ENCODE measurements at places on chromosomes 6 and 20.

GRCh38 chr6:88785478-88785877 lies 177.9 kb downstream of the RNGTT start:
- DNase-seq, result no peak

DNA sequence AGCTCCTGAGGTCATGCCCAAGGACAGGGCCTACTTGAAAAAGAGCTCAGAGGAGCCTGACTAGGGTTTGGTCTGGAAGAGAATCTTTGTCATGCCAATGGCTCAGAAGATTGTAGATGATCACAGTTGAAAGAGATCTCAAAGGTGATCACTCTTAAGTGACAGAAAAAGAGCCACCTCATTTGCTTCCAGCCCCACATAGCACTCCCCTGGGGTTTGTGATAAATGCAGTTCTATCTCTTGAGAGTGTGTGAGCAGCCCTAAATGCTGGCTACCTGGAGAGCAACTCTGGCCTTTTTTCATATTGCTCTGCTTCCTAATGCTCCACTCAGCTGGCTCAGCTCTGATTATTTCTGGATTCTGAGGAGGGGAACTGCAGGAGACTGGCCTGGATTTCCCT lies 39.3 kb downstream of the KLHL32 start:
- no peak for DNase-seq

- no peak for DNase-seq
Measured at GRCh38 chr6:53768636-53769035, 26.2 kb upstream of the LRRC1 start.

DNA sequence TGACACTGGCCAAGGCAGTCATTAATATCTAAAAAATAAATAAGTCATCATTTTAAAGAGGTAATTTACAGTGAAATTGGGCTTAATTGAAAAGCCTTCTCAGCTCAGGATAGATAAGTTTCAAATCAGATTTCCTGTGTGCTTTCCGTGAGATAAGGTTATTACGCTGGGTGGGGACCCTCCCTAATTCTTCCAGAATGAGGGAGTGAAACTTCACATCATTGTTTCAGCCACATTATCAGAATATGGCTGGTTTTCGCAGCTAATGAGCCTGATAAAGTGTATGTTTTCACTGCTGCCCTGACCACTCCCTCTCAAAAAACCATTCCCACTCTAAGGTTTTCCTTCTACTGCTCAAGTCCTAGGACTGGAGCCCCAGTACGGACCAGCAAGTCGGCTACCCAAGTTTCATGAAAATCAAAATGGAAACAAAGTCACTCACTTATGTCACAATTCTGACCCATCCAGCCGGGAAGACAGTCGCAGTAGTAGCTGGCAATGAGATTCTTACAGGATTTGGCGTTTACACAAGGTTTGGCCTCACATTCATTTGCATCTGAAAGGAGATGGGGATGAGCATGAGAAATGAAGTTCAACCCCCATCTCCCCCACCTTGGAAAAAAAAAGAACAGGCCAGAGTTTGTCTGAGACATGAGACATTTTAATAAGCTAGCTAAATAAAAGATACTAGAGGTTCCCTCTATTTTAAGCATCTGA lies 24.6 kb downstream of the JAG1 start:
- no peak for DNase-seq

DNA sequence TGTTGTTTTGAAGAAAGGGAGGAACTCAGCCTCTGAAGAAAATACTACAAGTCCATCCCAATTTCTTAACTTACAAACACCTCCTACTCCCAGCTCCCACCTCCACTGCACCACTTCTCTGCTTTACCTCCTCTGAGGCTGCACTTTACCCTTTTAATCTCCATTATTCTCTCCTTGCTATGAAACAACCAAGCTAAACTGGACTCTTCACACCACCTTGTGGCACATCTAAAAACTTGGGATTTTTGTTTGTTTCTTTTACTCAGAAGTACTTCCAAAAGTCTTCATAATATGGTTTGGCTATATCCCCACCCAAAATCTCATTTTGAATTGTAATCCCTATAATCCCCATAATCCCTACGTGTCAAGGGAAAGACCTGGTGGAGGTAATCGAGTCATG lies 142.2 kb downstream of the MOXD1 start:
- no peak for DNase-seq

GRCh38 chr20:24277196-24277595 lies 192.2 kb upstream of the SYNDIG1 start:
- DNase-seq, result no peak

- DNase-seq, result no peak
Measured at GRCh38 chr6:52876056-52876787, 33.3 kb downstream of the GSTA3 start.

DNA sequence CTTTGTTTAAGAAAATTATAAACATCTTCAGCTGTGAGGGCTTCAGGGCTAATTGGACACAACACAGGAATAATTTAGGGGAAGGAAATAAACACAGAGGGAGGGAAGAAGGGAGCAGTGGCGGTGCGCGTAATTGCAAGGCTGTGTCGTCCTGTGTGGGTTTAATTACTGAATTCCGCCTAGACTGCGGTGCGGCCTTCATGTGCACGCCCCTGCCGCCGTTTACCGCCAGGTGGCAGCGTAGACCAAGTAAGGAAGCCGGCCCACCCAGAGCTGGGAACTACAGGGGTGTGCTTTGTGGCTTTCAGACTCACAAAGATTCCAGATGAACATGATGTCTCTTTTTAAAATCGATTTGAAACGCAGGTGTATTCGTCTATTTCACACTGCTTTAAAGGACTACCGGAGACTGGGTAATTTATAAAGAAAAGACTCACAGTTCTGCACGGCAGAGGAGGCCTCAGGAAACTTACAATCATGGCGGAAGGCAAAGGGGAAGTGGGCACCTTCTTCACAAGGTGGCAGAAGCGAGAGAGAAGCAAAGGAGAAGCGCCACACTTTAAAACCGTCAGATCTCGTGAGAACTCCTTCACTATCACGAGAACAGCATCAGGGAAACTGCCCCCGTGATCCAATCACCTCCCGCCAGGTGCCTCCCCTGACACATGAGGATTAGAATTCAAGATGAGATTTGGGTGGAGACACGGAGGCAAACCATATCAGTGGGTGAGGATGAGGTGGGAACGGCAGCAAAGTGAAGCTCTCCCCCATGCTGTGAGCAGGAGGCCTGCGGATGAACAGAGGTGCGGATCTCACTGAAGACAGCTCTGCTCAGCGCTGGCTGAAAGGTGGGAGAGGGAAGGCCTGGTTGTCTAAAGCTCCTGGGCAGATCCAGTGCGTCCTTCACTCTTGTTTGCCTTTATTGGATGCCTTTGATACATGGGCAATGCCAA lies 222.0 kb upstream of the PDE10A start:
- DNase-seq, result peak; percentile 31

DNA sequence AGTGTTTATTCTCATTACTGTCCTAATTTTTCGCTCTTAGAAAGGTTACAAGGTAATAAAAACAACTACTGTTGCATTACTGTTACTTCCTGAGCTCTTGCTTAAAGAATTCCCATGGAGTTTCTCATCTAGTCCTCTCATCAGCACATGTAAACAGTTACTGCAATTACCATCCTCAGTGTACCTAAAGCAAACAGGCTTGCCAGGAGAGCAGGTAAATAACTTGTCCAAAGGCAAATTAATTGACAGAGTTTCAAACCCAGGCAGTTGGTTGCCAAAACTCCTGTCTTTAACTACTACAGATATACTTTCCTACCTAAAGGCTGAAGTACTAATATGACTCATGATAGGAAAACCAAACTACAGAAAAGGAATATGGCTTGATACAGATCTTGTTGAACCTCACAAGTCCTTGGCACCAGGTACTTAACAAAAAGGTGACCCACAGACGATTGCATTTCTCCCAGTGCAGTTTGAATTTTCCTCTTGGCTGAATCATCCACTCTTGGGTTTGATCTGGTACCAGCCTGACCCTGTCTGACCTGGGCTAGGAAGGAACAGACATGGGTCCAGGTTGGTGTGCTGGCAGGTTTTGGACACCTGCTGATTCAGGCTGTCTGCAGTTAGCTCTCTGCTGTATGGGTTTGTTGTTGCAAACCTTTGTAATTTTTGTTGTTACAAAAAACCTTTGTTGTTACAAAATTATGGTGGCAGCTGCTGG lies 153.0 kb downstream of the CFAP61 start:
- no peak for DNase-seq

GRCh38 chr20:17300113-17300512 lies 73.3 kb downstream of the PCSK2 start:
- DNase-seq, result no peak

DNA sequence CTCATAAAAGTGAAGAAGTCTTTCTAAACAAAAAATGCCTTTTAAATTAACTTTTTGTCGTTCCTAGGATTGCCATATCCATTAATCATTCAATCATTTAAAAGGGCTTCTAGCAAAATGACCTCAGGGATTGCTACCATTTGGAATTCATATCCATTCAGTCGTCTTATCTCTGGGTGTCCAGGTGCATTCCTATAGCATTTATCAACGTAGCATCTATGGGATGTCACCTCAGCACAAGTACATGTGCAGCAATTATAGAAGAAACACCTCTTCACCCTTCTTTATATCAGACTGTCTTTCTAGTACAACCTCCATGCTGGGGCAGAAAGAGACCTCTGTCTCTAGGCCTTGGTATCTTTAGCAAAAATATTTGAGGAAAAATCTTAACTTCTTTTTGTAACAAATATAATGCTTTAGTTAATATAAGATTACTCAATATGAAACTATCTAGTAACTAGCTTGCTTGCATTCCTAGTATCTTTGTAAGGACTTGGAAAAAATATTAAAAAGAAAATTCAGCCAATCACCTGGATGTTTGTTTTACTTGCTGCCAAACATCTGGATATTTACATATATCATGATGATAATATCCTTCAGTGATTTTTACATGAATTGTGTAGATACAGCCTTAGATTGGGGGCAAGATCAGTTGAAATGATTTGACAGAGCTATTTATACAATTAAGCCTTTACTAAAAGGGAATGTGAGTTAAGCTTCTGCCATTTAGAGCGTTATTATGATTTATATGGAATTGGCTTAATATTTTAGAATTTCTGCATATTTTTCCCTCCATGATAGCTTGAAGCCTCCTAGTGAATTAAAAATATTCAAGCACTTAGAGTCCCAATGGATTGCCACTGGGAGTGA lies 356.8 kb downstream of the HDGFL1 start:
- no peak for DNase-seq

DNA sequence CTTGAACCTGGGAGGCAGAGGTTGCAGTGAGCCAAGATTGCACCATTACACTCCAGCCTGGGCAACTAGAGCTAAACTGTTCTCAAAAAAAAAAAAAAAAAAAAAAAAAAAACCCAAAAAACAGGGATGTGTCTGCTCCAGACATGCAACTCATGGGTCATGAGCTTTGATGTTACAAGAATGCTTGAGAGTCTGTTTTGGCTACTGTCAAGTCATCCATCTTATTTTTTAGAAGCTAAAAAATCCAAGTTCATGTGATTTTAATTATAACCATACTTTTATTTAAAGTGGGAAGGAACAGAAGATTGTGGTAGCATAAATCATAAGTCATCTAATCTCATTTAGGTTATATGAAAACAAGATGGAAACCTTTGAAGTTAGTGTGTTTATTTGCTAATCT lies 120.6 kb downstream of the PDE7B start:
- DNase-seq, result no peak

- DNase-seq, result no peak
Measured at GRCh38 chr20:17316316-17317038, 89.6 kb downstream of the PCSK2 start.

GRCh38 chr6:11692451-11693376 lies 85.9 kb downstream of the ADTRP start:
- DNase-seq, result peak; percentile 24

- DNase-seq, result no peak
Measured at GRCh38 chr6:24631671-24632070, 14.3 kb downstream of the KIAA0319 start.

DNA sequence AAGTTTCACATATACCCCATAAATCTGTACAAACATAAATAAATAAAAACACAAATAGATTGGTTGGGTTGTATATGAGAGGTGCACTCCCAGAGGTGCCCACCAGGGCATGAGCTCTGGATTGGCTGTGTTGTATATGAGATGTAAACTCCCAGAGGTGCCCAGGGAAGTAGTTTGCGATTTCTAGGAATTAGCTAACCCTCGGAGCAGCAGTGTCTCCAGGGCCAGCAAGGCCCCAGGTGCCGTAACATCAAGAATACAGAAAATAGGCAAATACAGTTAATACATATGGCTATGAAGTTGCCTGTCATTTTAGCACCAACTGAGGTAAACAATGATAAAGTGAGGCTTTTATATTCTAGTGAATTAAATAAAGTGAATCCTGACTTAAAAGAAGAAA lies 5.4 kb upstream of the GINM1 start:
- DNase-seq, result peak; percentile 27

DNA sequence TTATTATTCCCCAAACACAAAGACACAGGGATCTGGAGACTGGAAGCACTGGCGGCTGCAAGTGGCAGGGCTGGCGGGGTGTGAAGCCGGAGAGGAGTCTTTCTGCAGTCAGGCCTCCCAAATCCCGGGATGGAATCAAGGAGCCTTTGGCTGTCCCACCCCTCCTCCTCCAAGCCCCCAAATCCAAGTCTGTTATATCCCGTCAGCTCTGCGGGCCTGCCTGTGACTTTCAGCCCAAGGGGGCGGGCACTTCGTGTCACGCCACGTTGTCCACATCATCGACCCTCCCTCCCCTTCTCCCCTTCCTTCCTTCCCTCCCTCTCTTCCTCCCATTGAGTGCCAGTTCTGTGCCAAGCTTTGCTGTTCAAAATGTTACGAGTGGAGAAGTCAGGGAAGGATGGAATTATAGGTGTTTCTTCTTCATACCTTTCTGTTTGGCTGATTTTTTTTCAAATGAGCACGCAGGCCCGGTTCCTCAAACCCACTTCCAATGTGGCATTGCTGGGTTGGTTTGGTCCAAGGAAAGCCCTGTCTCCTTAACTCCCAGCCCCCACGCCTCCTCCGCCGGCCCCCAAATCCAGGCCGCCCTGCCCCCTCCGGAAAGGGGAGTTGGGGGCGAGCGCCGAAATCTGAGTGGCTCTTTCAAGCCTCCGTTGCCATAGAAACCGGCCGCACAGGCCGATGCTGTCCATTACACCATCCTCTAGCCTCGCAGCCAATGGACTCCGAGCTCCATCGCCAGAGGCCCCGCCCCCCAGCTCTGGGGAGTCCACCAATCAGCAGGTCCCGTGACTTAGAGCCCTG lies 12.7 kb downstream of the ZCCHC3 start:
- DNase-seq, result peak; percentile 73

GRCh38 chr20:63177785-63178445 lies 38.0 kb downstream of the YTHDF1 start:
- no peak for DNase-seq

Measured in AML-193 (cell line).